ENCODE measurements at places on chromosomes 1 and 21.

- DNase-seq, result no peak
Observed at GRCh38 chr1:153386500-153386901, 4.4 kb downstream of the S100A8 start.

DNA sequence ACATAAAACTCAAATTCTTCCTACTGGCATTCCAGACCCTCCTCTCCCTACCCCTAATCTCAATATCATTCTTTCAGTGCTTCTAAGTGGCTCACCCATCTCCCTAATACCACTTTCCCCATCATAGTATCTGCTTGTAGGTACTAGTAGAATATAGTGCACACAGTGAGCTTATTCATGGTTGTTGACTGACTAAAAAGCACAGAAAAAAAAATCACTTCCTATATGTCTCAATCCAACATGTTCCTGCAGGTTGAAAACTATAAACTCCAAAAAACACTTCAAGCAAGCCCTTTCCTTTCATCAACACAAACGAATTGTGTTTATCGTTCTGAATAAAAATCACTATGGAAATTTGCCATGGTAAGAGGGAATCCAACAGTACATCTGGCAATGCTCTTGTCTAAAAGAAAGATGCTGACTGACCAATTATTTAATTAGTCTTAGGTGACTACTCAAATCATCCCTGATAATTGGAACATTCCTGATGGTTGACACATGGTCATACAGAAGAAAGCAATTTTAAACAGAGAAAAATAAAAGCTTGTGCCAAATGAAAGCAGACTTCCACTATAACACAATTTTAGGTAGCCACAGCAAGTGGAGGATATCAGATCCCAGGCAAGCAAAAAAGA is 87.1 kb downstream of the NDUFS5 start:
- no peak for DNase-seq

GRCh38 chr1:13620825-13621224 is 37.2 kb downstream of the PDPN start:
- DNase-seq, result no peak

GRCh38 chr1:157194731-157195520 is 56.7 kb upstream of the ETV3 start:
- DNase-seq, result no peak

DNA sequence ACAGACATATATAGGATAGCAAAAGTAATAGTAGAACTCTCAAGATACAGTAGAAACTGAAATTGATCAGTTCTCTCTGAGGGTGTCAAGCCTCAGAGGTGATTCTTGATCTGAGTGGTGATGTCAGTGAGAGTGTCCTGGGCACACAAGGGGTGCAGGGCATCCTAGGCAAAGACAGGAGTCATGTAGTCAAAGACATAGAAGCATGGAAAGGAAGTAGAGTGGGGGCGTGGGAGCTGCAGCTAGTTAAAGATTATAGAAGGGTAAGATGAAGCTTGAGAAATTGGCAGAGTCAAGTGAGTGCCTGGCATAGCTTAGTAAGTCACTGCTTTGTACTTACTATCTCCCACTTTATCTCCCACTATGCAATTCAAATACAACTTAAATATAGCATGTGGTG is 22.8 kb downstream of the CDC7 start:
- DNase-seq, result no peak

DNA sequence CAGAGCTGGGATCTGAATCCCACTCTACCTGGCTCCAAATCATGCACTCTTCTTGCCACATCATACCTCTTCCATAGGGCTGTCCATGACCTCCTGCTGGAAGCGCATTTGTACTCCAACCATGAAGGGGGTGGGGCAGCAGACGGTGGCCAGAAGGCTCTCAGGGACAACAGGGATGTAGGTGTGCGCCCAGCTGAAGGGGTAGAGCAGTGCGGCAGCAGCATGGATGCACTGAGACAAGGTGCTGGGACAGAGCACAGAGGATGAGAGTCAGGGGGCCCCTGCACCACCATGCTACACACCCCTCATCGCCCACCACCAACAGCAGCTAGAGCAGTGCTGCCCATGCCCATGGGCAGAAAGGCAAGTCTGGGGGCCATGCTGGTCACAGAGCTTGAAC is 8.4 kb downstream of the DENND2D start:
- DNase-seq, result no peak

DNA sequence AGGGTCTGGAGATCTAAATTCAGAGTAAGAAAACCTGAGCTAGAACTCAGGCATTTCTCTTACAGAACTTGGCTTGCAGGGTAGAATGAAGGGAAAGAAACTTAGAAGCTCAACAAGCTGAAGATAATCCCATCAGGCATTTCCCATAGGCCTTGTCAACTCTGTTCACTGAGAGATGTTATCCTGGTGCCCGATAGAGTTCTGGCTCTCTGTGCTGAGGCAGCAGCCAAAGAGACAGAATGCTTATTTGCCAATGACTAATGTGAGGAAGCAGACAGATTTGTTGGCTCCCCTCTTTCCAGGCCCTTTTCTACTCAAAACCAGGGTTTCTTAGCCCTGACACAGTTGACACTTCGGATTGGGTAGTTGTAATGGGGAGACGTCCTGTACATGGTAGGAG is 22.3 kb upstream of the TRIM45 start:
- no peak for DNase-seq

GRCh38 chr1:25107643-25108010 is 124.7 kb downstream of the SYF2 start:
- no peak for DNase-seq

DNA sequence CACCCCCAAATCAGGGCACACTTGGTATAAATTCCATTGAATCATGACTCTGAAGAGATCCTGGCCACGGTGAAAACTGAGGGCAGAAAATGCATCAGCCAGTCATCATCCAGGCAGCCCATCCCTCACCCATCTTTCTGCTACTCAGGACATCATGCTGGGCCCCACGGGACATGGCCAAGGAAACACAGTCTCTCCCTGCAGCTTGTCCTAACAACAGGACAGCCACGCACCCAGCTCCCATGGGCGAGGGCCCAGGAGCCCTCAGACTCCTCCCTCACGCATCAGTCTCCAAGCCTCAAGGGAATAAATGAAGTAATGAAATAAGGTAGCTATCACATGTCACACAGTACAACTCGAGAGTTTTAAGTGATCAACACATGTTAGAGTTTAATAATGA is 37.8 kb downstream of the ELK4 start:
- no peak for DNase-seq

DNA sequence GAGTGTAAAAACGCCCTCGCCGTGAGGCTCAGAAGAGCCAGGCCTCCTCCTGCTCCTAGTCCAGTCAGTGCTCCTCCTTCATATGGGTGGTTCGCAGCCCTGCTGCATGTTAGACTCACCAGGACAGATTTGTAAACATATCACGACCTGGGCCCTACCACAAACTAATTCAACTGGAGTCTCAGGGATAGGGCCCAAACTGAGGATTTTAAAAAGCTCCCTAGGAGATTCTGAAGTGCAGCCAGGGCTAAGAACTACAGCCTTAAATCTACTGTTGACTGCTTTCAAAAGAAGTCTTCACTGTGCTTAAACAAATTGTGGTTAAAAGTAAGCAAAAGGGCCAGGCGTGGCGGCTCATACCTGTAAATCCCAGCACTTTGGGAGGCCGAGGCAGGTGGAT is 57.0 kb downstream of the CAMTA1 start:
- DNase-seq, result no peak

DNA sequence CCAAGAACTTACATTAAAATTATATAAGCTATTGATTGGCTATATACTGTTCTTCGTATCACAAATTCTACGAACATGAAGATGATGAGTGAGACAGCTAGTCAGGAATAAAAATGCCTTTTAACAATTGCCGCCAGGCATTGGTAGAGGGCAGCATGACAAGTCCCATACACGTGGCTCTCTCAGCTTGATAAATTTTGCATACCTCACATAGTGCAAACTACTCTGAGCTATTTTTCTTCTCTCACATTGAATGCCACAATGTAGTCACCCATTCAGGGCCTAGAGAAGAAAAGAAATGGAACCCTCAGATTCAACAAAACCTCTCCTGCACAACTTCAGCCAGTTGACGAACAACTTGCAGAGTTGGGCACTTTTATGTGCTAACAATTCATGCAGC is 27.0 kb upstream of the FMO2 start:
- DNase-seq, result no peak

DNA sequence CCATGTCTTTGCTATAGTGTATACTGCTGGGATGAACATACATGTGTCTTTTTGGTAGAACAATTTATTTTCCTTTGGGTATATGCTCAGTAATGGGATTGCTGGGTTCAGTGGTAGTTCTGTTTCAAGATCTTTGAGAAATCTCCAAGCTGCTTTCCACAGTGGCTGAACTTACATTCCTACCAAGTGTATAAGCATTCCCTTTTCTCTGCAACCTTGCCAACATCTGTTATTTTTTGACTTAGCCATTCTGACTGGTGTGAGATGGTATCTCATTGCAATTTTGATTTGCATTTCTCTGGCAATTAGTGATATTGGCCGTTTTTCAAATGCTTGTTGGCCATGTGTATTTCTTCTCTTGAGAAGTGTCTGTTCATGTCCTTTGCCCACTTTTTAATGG is 37.5 kb upstream of the ANGPTL1 start:
- no peak for DNase-seq

DNA sequence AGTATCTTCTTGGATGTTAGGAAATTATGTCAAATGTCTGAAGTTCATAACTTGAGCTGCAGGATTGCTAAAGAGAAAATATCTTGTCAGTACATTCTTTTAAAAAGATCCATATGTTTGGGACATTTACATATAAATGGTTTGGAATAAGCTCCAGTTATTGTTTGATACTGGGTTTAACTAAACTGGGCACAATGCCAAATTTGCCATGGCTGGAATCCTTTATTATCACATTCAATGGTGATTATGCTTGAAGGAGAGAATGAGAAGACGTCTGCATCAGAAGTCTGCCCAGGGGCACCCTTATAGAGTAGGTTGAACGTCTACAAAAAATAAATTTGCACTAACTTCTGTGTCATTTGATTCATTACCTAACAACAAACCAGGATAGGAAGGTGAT is 652.5 kb downstream of the AMY1C start:
- no peak for DNase-seq
